Panc1 (cell line): ENCODE measurements at places on chromosomes 12 and 14. TPM values are rescaled to one million over a fixed set of nuclear protein-coding genes. Genes with fewer than 3 reads are reported as not detected.

Gene CIROP
- not detected for total RNA-seq

Gene TRAF3
- total RNA-seq: 37.6 TPM

Gene ERBB3
- total RNA-seq: 0.90 TPM

Gene HSPB8
- 2.0 TPM for total RNA-seq

Gene NID2
- total RNA-seq: 0.36 TPM

Gene CLEC2B
- total RNA-seq: 2.4 TPM

Gene SDS
- total RNA-seq: 0.15 TPM

Gene TEP1
- 17.1 TPM for total RNA-seq

Gene UNC119B
- 26.0 TPM for total RNA-seq

DNA sequence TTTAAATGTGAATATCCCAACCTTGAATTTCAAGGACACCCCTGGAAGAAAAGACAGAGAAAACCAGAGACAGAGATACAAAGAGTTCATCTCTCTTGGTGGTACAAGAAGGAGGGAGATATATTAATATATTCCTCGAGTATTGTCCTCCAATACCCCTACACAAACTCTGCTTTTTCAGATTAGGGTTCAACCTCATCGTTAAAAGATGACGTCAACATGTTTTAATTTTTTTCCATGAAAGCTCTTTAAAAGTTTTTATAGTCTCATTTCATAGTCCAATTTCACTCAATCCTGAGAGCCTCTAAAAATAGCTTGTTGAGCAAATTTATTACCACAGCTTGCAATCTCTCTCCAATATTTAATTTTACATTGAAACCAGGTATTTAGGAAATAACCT is 19.4 kb downstream of the RHOJ start:
- DNase-seq: no peak

GRCh38 chr12:106794369-106794768 is 19.9 kb downstream of the RIC8B start:
- no peak for DNase-seq

DNA sequence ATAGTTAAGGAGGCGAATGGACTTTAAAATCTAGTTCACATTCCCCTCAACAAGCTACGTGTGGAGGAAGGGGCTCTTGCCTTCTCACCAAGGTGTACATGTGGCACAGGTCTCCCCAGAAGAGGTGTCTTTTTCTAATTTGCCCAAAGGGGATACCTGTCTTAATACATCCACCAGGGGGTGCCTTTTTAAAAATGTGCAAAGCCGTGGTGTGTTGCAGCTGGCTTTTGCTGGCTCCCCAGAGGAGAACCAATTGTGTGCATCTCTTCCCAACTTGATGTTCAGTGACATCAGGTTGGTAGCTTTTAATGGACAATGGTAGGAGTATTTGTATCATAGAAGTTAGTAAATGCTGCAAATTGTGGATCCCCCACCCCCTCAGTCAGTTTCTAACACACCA is 33.8 kb downstream of the CREBL2 start:
- no peak for DNase-seq

DNA sequence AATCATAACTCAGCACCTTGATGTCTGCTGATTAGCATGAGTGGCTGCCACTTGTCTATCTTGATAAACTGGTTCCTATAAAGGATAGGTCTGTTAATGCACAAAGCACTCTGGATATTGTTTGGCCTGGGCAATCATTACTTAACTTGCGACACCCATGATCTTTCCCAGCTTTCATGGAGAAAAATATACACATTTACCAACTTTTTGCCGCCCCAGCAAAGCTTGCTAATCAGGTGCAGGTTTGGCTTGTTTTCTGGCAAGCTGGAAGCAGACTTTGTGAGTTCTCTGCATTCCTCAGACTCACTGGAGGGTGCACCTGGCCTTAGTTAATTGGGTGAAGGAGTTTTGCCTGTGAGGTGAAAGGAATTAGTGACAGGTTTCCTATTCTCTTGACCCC is 1126.4 kb upstream of the FLRT2 start:
- no peak for DNase-seq

DNA sequence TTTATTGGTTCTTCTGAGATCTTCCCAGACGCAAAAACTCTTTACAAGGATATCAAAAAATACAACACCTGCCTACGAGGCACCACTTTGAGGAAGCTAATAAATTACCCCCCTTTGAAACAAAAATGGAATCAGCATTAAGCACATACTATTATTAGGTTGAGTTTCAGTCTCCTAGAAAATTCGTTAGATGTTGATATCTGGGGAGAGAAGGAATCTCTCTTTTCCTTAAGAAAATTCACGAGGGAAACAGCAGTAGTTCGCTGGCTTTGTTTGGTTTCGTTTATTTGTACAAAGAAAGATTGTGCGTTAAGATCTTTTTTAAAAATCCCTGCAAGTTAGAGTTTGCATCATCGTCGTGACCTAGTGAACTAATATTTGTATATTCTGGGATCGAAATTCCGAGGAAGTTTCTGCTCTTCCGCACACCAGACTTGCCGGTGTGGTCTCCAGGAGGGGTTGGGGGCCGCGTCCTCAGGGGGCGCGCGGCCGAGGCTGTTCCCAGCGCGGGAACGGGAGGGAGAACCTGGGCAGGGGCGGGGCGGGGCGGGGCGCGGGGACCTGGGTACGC is 12.1 kb downstream of the NKX2-1 start:
- DNase-seq: no peak

GRCh38 chr14:52072266-52072780 is 3.5 kb upstream of the NID2 start:
- no peak for DNase-seq

GRCh38 chr14:101900253-101900652 is 64.1 kb upstream of the DYNC1H1 start:
- DNase-seq: no peak

GRCh38 chr14:59229653-59230406 is 41.4 kb downstream of the DAAM1 start:
- no peak for DNase-seq

- DNase-seq: no peak
These were observed 155.3 kb downstream of the ADAMTS20 start for GRCh38 chr12:43396671-43397070.

GRCh38 chr12:116284396-116284795 is 6.9 kb upstream of the MED13L start:
- DNase-seq: no peak

GRCh38 chr12:56931474-56931978 is 2.7 kb downstream of the SDR9C7 start:
- no peak for DNase-seq

- DNase-seq: no peak
These were observed 64.7 kb downstream of the PPP2R5E start for GRCh38 chr14:63478437-63478852.

DNA sequence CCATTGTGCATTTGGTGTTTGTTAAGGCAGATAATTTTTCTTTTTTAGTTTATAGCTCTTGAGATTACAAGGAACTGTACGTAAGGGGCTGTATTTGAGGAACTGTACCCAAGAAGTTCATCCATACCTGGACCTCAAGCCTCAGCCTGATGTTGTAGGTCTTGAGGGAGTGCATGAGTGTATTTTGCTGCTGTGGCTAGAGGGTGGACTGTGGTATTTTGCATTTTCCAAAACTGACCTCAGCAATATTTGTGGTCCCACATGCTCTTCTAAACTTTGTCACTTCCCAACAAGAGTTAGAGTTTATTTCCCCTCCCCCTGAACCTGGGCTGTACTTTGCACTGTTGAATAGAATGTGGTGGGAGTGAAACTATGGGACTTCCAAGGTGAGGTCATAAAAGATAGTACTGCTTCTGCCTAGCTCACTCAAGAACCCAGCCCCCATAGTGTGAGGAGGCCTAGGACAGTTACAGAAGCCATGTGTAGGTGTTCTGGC is 42.2 kb upstream of the FBXO33 start:
- no peak for DNase-seq

DNA sequence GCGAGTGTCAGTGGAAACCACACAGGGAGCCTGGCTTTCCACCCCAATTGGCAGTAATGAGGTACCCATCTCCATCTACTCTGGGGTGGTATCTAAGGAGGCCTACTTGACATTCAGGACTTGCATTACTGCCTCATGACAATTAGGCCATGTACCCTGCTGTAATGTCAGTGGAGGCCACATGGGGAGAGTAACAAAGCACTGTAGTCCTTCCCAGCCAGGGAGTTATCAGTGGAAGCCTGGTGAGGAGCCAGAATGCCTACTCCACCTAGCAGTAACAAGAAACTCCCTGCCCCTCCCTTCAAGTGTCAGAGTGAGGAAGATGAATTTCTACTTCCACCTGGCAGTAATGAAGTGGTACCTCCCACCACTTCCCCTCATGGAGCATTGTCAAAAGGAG is 12.5 kb downstream of the TIMM9 start:
- DNase-seq: no peak

DNA sequence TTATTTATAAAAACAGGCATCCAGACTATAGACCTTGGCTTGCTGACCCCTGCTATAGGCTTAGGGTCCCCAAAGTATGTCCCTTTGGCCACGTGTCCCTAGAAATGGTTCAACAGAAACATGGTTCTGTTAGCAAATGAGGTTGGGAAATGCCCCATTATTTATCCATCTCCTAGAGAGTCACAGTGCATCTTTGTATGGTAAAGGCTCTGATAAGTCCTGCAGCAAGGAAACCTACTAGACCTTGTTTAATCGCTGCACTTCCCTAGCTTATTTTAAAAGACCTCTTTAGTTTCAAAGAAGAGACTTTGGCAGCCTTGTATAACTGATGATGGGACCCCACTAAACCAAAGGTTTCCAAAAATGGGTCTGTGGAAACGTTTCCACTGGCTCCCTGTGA is 471.5 kb downstream of the MED13L start:
- DNase-seq: no peak
